ENCODE measurements at places on chromosomes 11 and 22. TPM values are rescaled to one million over a fixed set of nuclear protein-coding genes. Genes with fewer than 3 reads are reported as not detected.

DNA sequence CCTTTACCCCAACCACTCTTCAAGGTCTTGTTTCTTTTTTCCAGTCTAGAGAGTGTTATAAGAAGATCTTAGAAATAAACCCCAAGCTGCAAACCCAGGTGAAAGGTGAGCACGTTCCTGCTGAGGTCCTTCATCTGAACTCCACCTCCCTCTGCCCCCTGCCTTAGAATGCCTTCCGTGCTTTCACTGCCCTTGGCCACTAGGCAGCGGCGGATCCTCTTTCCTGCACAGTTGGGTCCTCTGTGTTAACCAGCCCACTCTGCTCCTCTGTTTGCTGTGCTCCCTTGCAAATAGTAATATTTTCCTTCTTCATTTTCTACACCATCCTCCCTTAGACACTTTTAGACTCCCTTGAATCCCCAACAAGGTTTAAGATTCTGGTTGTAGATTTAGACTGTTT lies 24.3 kb downstream of the TTC12 start:
- DNase-seq = peak; percentile 79

DNA sequence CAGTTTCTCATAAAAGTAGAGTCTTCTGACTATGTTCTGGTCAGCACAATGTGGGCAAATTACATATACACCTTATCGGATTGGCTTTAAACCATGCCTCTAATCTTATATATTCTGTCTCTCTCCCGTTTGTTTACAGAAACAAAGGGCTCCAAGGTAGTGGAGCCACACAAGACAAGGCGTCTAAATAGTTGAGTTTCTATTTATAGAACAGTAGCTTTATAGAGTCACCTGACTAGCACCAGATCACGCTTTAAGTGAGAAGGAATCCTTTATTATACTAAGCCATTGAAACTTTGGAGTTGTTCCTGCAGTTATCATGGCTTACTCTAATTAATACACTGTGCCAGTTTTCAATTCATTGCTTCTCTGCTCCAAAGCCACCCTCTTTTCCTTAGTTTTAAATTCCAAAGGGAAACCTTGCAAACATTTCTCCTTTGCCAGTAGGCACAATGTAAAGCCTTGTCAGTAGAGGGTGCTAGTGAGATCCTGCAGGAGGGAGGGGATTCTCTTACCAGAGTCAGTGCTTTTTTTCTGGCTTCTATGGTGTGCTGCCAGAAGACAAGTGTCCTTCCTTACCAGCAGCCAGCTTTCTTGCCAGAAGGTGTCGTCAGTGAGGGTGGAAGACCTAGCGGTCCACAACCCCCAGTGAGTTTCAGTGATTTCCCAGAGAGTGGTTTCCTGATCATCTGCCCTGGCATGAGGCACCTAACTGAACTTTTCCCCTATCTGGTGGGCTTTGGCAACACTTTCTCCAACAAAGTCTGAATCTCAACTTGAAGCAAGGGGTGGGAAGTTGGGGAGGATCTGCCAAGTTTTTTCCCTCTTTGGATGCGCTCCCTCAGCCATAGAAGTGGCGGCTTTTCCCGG lies 71.7 kb downstream of the RAB38 start:
- peak; percentile 92 for DNase-seq

GRCh38 chr11:75982309-75982708 lies 167.3 kb downstream of the UVRAG start:
- DNase-seq = peak; percentile 48

DNA sequence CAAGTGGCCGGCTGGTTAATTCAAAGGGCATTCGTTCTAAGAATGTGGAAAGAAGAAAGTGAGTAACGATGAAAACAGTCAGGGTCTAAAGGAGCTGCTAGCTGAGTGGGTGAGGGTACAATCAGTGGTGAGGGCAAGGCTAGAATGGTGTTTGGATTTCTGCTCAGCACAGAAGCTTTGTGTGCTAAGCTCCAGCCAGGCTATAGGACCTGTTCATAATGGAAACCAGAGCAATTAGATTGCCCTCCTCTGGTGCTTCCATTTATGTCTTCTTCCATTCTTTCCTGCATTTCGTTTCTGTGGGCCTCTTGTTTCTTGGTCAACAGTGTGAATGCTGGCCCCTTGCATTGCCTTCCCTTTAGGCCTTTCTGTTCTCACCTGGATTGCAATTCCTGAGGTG lies 572.9 kb upstream of the CHORDC1 start:
- no peak for DNase-seq

GRCh38 chr11:76495019-76495418 lies 50.2 kb downstream of the EMSY start:
- no peak for DNase-seq

DNA sequence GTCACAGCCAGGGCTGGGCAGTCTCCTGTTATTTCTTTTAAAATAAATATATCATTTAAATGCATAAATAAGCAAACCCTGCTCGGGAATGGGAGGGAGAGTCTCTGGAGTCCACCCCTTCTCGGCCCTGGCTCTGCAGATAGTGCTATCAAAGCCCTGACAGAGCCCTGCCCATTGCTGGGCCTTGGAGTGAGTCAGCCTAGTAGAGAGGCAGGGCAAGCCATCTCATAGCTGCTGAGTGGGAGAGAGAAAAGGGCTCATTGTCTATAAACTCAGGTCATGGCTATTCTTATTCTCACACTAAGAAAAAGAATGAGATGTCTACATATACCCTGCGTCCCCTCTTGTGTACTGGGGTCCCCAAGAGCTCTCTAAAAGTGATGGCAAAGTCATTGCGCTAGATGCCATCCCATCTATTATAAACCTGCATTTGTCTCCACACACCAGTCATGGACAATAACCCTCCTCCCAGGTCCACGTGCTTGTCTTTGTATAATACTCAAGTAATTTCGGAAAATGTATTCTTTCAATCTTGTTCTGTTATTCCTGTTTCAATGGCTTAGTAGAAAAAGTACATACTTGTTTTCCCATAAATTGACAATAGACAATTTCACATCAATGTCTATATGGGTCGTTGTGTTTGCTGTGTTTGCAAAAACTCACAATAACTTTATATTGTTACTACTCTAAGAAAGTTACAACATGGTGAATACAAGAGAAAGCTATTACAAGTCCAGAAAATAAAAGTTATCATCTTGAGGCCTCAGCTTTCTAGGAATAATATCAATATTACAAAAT lies 13.4 kb downstream of the OR51B4 start:
- no peak for DNase-seq

- DNase-seq = peak; percentile 79
Observed at GRCh38 chr11:125211191-125211947, 46.8 kb downstream of the PKNOX2 start.

GRCh38 chr11:45756384-45757010 lies 48.5 kb upstream of the SLC35C1 start:
- no peak for DNase-seq

DNA sequence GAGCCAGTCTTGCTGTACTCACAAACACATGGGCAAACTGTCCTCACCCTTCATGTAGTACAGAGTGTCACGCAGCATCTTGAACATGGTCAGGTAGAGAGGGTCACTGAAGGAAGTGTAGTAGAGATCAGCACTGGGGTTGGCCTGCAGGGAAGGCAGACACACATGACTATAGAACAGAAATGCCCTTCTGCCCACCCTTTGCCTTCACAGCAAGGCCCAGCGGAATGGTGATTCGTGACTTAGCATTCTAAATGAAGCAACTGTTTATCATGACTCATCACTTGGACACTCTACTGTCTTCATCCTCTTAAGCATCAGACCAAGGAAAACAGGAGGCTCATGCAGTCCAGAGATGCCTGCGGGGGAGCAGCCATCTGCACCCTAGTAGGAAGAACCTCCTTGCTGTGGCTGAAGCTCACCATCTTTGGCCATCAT lies 33.4 kb downstream of the SERPIND1 start:
- no peak for DNase-seq

- DNase-seq = peak; percentile 61
Observed at GRCh38 chr11:74720596-74721478, 10.4 kb downstream of the CHRDL2 start.

DNA sequence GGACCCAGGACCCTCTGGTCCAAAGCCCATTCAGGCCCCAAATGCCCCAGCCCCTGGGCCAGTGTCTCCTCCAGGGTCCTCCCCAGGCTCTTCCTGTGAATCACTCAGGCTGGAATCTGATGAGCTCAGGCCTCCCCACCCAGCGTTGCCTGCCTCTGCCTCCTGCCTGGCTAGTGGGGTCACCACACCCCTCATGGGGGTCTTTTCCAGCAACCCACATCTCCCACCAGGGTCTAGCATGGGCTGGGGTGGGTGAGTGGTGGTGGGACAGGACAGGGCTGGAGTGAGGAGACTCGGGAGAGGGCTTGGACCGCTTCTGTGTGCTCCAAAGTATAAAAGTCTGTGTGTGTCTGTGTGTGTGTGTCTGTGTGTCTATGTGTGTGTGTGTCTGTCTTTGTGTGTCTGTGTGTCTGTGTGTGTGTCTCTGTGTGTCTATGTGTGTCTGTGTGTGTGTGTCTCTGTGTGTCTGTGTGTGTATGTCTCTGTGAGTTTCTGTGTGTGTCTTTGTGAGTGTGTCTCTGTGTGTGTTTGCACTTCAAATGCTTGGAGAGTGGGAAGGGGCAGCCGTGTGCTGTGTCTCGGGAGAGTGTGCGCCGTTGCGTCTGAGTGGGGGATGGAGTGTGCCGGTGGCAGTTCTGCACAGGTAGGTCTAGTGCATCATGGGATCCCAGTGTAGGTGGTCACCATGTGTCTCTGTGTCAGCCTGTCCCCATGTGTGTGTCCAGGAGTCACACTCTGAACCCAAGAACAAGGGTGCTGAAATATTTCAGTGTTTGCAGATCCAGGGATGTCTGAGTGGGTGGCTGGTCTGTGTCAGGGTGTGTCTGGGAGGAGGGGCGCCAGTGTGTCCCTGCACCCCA lies 8.8 kb downstream of the RIN1 start:
- no peak for DNase-seq

DNA sequence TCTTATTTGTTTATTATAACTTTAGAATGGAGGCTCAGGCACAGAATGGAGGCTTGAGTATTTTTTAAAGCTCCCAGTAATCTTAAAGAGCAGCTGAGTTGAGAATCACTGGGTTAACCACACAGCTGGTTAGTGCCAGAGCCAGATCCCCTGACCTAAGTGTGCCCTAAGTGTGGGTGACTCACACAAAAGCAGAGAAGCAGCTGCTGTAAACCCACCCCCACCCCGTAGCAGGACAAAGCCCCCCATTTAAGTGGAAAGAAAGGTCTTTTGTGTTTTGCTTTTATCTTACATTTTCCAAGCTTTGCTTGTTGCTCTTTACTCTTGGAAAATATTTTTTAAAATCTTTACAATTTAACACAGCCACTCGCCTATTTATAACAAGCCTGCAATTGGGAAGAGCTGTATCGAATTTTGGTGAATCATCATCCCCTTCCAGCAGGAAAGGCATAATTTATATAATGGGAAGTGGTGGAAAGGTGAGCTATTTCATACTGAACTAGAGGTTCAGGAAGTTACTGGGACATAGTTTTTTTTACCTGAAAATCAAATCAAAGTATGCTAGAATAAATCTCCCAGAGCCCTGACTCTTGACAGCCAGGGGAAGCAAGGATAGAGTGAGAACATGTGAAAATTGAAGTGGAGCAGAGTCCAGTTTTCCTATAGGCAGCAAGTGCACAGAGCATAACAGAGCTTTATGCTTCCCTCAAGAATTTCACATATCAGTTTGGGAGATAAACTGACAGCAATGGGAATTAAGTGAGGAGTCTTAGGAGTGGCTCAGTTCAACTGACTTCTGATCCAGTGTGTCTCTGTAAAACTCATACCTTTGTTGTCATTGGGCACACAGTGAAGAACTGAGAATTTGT lies 405.7 kb downstream of the AASDHPPT start:
- no peak for DNase-seq

- DNase-seq = no peak
Observed at GRCh38 chr22:19181786-19182471, 3.4 kb upstream of the SLC25A1 start.

GRCh38 chr11:35182317-35182939 lies 43.5 kb downstream of the CD44 start:
- DNase-seq = no peak

DNA sequence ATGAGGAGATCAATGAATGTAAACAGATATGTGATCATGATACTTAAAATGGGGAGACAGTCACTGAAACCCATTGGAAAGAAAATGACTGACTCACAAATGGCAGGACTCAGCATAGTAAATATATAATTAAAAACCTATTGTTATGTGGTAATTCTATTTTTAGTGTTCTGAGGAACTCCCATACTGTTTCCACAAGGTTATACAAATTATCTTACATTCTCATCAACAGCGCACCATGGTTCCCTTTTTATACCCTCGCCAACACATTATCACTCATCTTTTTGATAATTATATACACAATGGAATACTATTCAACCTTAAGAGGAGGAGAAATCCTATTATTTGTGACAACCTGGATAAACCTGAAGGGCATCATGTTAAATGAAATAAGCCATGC lies 17.1 kb downstream of the OR5B21 start:
- no peak for DNase-seq

DNA sequence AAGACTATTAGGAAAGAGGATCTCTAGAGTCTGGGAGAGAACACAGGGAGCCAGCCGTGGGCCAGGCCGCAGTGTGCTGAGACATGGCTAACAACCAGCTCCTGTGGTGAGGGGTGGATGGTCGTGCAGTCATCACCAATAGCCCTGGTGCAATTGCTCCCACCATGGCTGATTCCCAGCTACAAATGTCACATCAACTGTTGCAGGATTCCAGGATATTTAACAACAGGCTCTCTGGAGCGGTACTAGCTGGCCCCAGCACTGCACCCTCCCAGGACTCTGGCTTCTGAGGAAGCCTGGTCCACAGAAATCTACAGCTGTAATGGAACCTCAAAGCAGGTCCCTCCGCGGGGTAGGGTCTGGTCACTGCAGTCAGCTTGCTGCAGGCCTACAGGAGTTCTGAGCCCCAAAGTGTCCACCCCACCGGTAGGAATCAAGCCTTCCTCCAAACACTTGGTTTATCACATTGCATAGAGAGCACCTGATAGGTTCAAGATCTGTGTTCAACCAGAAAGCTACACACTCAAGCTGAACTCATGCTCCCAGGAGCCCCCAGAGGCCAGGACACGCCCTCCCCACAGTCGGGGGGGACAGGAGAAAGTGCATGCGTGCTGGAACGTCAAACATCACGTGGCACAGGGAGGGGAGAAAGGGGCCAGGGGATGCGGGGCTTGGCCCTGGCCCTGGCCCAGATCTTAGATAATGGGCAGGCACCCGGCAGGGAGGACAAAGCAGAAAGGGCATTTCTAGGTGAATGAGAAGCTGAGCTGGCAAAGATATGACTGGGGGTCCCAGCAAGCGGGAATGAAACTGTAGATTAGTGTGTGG lies 609.0 kb downstream of the TBC1D22A start:
- peak; percentile 8 for DNase-seq

Gene C11orf42
- not detected for total RNA-seq

Gene PIWIL4
- 0.80 TPM for total RNA-seq

Gene ANKK1
- not detected for total RNA-seq

Gene SCGB1D2
- not detected for total RNA-seq

Gene HTR3B
- total RNA-seq = not detected

Gene C11orf91
- 1.4 TPM for total RNA-seq

Gene MRGPRF
- total RNA-seq = 4.7 TPM

Gene SAA4
- total RNA-seq = not detected

Gene KDM4E
- not detected for total RNA-seq

Gene POTEH
- not detected for total RNA-seq

Gene C11orf86
- total RNA-seq = not detected

Gene ACP2
- 45.9 TPM for total RNA-seq

Gene ZNHIT2
- total RNA-seq = 11.8 TPM
